ENCODE measurements at places on chromosomes 2 and 18.

GRCh38 chr2:225041851-225042799 is at the start of gene DOCK10:
DOCK10 (minus strand) TSS chr2:225042468; CDS start chr2:225042374, 94 bp downstream.
- DNase-seq, result peak; percentile 87

DNA sequence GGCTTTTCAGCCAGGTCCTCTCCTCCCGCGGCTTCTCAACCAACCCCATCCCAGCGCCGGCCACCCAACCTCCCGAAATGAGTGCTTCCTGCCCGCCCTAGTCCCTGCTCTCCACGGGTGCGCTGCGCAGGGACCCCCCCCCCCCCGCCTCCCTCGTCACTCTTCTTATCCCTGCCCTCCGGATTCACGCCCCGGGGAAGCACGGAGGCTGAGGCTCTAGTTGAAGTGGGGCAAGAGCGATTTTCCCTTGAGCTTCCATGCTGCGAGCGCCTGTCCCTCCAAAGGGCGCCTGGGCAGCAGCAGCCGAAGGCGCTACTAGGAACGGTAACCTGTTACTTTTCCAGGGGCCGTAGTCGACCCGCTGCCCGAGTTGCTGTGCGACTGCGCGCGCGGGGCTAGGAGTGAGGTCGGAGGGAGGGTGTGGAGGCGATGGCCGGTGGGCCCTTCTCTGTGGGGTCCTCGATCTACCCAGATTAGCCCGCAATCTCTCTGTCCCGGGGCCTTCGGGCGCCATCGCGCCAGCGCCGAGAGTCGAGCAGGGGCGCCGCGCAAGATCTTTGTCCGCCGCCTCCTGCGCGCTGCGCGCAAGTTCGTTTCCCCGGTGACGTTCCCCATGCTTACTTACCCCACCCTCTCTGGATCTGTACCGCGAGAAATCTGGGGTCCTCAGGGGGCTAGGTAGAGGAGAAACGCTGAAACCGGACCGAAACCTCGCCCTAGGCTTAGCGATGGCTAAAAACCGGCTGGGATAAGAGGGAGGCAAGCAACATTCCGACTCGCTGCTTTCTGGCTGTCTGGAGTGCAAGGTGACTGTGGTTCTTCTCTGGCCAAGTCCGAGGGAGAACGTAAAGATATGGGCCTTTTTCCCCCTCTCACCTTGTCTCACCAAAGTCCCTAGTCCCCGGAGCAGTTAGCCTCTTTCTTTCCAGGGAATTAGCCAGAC is 677 bp downstream of the GAD1 start:
- peak; percentile 46 for DNase-seq

DNA sequence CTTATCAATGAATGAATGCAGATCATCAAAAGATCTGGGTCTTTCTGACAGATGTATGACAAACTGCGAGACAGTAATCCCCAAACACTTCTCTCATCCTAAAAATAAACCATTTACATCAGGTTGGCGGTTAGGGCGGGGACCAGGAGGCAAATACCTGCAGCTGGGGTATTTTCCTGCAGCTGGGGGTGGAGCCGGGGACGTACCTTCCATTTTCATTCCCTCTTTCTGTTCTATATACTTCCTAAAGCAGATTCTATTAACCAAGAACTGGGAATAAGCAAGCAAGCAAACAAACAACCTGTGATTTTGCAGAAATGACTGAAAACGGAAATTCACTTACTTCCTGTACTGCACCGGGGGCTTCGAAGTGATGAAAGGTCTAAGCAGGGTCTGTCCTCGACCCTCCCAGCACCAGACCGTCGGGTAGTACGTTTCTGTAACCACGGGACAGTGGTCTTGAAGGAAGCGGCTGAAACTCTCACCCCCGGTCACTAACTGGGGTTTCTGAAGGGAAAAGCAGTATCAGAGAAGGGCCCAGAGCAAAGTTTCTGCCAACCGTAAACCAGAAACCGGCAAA is 1.2 kb downstream of the ABHD3 start:
- no peak for DNase-seq

GRCh38 chr18:24075767-24076597 is 61.4 kb downstream of the TTC39C start:
- peak; percentile 95 for DNase-seq

GRCh38 chr2:239026711-239027361 is 179.0 kb downstream of the TWIST2 start:
- DNase-seq, result no peak

DNA sequence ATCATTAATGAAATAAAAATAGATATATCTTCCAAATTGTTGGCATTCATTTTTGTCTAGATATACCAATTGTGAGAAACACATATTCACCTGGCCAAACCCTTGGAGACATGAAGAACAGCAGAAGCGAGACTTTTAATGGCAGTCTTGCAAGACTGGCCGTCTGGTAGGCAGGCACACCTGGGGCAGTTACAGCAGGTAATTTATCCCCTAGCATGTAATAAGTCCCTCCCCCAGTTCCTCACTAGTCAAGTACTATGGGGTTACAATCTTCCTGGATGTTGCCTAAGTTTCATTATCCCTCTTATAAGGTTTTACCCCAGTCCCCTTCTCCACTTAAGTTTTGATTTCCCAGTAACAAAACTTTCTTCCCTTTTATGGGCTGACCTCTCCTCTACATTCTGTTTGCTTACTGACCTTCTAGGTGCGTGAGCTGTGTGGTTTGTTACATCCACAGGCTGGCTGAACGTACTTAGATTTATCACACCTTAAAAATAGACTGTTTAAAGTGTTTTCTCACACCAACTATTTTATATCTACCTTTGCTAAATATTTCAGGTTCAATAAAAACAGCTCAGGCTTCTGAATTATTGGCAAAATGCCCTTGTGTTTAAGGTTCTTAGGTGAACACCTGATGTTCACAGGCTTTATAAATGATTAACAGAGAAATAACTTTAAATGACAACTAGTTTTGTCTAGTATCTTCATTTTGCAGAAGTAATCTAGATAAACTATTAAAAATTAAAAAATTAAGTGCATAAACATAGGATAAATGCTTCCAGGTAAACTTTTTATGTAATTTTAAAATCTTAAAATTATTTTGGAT is 365.0 kb upstream of the TFPI start:
- DNase-seq, result no peak

GRCh38 chr2:152523091-152523490 is 188.1 kb downstream of the FMNL2 start:
- DNase-seq, result peak; percentile 36

- DNase-seq, result peak; percentile 51
These were observed 44.7 kb upstream of the DNAH7 start for GRCh38 chr2:196113061-196113974.

DNA sequence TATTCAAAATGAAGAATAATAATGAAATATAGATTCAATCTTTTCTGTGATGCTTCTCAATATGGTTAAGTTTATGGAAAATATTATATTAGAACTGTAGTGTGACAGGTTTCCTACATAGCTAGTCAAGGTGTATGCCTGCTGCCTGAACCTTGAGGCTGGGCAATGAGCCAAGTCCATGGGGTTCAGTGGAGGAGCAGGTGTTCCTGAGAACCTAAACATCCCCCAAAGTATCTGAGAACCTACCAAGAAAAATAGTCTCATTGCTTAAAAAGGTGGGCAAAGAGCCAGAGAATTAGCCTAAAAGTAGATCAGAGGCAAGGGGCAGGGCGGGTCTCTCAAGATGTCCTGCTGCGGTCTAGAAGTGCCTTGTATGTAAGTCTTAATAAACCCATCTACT is 185.9 kb upstream of the SPHKAP start:
- DNase-seq, result no peak

GRCh38 chr2:242040681-242041080 is 171.2 kb downstream of the RTP5 start:
- DNase-seq, result no peak

GRCh38 chr2:159131914-159132281 is 154.6 kb downstream of the WDSUB1 start:
- peak; percentile 73 for DNase-seq

DNA sequence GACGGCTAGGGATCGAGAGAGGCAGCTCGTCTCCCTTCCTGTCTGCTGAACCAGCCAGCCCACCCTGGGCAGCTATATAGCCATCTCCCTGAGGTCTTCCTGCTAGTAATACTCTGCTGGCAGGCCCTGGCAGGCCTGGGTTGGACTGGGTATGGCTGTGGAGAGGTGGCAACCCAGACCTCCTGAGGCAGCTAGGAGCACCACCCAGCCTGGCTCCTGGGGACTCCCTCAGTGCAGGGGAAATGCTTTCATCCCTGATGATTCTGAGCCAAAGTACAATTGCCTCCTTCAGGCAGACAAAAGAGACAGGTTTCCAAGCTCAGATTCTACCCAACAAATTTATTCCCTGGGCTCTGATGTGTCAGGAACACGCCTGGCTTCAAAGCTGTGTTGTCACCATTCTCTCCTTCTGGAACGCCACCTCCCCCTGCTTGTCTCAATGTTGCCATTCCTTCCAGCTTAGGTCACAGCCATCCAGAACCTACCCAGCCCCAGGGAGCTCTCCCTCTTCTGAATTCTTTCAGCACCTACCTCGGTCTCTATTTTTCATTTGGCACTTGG is 4.7 kb upstream of the DNAJB2 start:
- peak; percentile 92 for DNase-seq

DNA sequence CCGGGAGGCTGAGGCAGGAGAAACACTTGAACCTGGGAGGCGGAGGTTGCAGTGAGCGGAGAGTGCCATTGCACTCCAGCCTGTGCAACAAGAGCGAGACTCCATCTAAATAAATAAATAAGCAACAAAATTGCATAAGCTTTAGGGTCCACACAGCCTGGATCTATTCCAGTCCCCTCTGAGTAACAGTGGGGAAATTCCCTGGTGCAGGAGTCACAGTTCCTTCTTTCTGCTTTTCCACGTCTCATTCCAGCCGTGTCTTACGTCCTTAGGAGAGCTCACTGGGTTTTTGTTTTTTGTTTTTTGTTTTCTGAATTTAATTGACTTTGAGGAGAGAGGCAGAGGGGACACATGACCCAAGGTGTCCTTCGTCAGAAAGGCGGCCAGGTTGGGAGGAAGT is 44.6 kb downstream of the B3GNT2 start:
- DNase-seq, result no peak

- no peak for DNase-seq
These were observed 78.0 kb downstream of the LIPG start for GRCh38 chr18:49639643-49640391.

- no peak for DNase-seq
These were observed 74.6 kb upstream of the OTOS start for GRCh38 chr2:240214790-240215675.

- no peak for DNase-seq
These were observed 124.2 kb upstream of the BOD1L2 start for GRCh38 chr18:57022716-57023115.

DNA sequence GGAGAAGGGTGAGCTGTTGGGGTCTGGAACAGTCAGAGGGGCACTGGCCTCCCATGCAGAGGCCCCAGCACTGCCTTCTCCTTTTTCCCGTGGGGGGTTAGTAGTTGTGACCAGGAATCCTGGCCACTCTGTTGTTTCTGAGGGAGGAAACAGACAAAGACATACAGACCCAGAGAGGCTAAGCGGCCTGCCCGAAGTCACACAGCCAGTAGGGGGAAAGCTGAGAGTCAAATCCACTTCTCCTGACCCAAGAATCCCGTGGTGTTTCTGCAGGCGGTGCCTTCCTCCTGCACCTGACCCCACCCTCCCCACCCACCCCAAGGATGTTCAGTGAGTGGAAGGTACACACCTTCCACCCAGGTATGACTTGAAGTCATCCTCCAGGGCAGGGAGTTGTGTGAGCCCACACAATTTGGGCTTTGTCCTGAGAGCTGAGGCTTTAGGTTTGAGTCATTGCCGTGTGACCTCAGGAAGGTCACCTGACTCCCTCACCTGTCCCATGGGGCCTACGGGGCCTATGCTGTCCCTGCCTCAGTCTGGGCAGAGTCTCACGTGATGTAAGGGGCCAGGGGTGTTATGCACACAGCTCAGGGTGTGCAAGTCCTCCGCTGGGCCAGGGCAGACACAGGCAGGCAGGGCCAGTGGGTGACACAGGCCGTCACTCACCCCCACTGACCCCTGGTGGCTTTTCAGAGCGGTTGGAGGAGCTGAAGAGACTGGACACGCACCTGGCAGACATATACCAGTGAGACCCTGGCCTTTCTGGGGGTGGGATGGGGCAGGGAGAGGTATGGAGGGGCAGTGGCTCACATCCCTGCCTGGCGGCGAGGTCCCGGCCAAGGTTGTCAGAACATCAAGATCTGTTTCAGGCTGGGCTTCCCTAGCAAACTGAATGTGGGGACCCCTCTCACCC is 5.0 kb downstream of the NT5DC4 start:
- no peak for DNase-seq

DNA sequence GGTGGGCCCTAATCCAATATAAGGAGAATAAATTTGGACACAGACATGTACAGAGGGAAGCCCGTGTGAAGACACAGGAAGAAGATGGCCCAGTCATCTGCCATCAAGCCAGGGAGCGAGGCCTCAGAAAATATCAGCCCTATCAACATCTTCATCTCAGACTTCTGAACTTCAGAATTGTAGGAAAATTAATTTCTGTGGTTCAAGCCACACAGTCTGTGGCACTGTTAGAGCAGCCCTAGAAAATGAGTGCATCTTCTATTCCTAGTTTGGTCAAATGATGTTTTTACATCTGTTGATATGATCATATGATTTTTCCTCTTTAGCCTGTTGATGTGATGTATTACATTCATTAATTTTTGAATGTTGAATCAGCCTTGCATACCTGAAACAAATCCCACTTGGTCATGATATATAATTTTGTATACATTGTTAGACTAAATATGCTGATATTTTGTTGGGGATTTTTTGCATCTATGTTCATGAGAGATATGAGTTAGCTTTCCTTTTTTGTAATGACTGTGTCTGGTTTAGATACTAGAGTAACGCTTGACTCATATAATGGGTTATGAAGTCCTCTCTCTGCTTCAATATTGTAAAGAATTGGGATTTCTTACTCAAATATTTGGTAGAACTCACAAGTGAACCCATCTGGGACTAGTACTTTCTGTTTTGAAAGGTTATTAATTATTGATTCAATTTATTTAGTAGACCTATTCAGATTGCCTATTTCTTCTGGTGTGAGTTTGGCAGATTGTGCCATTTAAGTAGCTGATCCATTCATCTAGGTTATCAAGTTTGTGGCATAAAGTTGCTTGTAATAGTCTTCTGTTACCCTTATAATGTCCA is 451.4 kb downstream of the EIPR1 start:
- DNase-seq, result no peak

- no peak for DNase-seq
These were observed 123.7 kb upstream of the SMAD2 start for GRCh38 chr18:48053881-48054816.

GRCh38 chr18:41594582-41594981 is 360.5 kb upstream of the PIK3C3 start:
- DNase-seq, result no peak
